ENCODE measurements at places on chromosomes 12 and 14.

- peak; percentile 94 for DNase-seq
Observed at GRCh38 chr12:8065991-8066594, at the start of gene C3AR1. Gene C3AR1 (minus strand): TSS chr12:8066359. CDS start chr12:8060185, 6,174 bp downstream.

DNA sequence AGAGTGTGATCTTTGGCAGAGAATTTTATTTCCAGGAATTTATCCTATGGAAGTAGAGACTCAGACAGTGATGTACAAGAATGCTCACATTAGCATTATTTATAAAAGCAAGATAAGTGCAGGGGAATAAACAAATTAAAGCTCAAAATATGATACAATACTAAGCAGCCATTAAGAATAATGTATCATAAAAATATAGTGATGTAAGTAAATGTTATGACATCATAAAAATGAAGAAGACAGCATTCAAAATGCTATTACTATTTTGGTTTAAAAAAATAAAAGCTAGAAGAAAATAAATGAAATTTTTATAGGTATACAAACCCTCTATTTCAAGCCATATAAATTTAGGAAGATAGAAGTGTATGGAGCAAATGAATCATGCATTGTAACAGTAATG is 17.1 kb downstream of the PLCZ1 start:
- no peak for DNase-seq

DNA sequence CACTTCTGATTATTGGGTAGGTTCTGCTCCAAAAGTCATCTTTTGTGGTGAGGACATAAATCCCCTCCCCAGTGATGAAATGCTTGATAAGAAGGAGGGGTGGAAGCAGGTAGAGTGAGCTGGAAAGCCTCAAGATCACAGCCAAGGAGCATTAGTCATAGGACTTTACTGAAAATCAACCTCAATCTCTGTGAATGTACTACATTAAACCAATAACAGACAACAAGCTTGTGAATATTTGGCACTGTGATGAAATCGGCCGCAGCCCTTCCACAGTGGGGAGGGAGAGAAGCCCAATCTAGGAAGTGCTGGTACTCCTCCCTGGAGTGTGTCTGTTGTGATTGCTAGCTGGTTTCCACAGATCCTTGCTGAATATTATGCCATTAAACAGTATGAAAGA is 41.2 kb upstream of the PTCSC3 start:
- no peak for DNase-seq

DNA sequence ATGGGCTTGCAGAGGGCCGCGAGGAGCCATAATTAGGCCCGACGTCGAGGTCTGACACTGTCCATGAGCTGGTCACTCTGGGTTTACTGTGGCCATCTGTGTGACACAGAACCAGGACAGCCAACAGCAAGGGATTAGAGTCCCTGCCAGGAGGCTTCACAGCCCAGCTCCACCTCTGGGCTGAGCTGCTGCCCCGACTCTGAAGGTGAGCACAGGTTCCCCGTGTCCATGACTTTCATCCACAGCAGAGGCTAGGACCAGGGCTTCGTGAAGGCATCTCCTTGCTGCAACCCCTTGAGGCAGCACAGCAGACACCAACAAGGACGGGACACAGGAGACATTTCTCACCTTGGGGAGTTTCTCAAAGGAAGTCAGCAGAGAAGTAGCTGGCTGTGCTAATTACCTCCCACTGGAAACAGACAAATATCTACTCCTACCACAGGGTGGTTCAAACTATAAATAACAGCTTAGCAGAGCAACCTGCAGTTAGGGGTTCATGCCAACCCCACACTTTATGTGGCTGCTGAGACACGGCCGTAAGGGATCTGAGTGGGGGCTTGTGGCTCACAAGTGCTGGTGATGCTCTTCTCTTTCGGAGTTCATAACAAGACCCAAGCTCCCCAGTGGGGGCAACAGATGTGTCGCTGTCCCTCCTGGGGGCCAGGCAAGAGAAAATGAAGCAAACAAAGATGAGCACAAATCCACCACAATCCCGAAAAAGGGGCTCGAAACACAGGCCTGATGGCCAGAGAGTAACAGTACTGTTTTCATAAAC is 29.2 kb downstream of the ZFYVE21 start:
- DNase-seq = no peak

DNA sequence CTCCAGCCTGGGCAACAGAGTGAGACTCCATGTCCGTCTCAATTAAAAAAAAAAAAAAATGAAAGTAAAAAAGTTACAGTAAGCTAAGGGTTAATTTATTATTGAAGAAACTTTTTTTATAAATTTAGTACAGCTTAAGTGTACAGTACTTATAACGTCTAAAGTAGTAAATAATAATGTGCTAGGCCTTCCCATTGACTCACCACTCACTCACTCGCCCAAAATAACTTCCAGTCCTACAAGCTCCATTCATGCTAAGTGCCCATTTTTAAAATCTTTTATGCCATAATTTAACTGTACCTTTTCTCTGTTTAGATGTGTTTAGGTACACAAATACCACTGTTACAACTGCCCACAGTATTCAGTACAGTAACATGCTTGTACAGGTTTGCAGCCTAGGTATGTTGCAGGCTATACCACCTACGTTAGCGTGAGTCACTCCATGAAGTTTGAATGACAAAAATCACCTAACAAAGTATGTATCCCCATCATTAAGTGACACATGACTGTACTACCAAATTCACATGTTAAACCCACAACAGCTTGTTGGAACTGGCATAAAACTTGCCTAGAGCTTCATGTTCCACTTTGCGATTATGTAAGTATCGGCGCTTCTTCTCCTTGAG is 10.7 kb downstream of the KANSL2 start:
- no peak for DNase-seq

- DNase-seq = peak; percentile 41
Observed at GRCh38 chr14:92529903-92530302, 16.3 kb downstream of the RIN3 start.

GRCh38 chr12:17348311-17348710 is 741.7 kb downstream of the RERGL start:
- DNase-seq = no peak

GRCh38 chr12:78674311-78675090 is 190.1 kb upstream of the SYT1 start:
- DNase-seq = no peak

DNA sequence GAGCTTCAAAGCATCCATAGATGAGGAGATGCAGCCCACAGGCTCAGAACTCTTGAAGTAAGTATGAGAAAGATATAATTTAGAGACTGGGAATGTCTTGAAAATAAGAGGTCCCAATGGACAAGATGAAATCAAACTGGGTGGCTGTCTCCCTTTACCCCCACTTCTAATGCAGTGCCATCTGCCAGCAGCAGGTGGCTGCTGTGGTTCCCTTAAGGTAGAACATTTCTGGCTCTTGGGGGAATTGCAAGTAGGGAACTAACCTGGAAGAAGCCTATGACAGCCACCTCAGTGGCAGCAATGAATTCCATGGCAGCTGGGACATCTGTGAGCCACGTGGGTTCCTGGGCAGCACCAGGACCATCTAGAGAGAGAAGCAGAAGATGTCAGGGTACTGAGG is 648 bp downstream of the ERP27 start:
- peak; percentile 30 for DNase-seq

DNA sequence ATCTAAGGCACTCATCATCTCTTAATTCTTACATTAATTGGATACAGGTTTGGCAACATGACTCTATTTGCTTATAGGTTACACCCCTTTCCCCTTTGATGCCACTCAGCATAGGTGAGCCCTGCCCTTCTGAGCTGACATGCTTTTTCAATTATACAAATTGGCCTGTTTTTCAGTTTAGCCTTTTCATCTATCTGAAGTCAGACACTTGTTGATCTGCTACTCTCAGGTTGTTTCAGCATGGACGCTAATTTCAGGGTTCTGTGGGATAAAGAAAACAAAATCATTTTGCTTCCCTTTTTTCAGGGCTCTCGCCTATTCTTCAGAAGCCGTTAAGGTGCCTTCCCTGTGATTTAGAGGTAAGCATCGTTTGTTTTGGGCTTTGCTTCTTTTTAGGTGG is 55.3 kb downstream of the DACT1 start:
- DNase-seq = no peak

DNA sequence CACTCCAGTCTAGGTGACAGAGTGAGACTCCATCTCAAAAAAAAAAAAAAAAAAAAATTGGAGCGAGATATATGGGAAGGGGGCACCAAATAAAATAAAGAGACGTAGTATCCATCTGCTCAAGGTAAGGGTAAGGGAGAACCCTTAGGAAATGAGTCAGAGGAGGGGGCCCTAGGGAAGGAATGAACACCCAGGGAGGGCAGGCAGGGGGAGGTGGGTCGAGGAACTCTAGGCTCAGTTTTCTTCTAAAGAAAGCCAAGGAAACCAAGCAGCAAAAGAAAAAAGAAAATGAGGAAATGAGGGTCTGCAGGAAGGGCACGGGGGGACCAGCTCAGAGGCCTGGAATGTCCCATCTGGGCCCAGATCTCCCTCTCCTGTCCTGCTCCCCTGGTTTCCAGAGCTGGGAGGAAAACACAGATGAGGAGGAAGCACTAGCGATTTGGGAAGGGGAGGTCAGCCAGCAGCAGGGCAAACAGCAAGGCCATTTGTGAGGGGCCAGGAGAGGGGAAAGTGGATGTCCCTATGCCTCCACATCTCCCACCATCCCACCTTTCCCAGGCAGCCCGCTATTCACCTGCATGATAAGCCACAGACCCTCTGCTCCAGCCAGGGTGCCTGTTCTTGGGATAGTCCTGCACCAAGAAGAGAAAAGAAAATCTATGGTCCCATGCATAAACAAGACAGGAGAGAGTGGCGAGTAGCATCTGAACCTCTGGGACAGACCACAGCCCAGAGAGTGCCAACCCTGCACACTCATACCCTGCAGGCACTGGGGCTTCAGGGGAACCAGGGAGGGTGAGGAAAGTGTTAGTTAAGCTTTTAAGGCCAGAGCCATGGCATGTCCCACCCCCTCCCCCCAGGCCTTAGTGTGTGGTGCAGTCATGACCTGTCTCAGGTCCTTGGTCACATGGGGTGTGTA is 11.9 kb downstream of the SPRYD3 start:
- no peak for DNase-seq

DNA sequence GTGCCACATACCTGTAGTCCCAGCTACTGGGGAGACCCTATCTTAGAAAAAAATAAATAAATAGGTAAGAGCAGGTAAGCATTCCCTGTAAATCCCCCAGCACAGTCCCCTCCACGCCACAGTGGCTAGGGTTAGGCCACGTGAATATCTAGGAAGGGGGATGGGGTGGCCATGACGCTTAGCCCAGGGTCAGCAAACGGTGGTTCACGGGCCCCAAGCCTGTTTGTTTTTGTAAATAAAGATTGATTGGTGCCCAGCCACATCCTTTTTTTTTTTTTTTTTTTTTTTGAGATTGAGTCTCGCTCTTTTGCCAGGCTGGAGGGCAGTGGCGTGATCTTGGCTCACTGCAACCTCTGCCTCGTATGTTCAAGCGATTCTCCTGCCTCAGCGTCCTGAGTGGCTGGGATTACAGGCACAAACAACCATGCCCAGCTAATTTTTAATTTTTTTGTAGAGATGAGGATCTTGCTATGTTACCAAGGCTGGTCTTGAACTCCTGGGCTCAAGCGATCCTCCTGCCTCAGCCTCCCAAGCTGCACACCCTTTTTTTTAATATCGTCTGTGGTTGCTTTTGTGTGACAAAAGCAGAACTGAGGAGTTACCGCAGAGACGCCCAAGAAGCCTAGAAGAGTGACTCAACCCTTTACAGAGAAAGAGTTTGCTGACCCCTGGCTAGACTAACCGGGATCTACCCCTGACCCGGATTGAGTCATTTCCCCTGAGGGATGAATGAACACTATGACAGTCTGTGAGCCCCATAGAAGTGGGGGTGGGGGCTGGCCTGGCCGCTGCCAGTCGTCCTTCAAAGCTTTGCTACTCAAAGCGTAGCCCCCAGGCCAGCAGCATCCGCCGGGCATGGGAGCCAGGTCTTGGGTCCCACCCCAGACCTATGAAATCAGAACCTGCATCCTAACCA is 113.7 kb upstream of the NCOR2 start:
- peak; percentile 97 for DNase-seq
